Head of caudate nucleus (tissue), 42 donors: ENCODE measurements at places on chromosomes 2 and 18.

- DNase-seq: no peak
Observed at GRCh38 chr2:179470992-179471391, 206.4 kb upstream of the SESTD1 start.

DNA sequence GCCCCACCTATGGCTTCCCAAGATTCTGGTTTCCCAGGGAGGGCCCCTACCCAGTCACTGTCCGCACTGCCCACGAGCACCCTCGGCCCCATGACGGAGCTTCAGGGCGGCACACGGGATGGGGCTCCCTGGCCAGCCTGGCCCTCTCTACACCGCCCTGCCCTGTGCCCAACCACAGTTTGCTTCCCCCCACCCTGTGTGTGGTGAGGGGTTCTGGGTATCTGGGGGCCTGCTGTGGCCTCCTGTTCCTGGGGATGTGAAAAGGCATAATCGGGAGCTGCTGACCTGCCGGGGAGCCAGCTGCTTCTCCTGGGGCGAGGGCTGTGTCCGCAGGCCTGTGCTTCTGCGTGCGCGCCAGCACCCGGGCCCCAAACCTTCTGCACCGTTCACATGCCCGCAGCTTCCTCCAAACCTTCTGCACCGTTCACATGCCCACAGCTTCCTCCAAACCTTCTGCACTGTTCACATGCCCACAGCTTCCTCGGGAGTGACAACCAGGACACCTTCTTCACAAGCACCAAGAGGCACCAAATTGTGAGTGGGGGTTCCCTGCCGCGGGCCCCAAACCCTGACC, 12.4 kb downstream of the ANO7 start:
- DNase-seq: no peak

- no peak for DNase-seq
Observed at GRCh38 chr18:23228102-23229061, 93.1 kb downstream of the CABLES1 start.

GRCh38 chr2:168044176-168044575, 203.2 kb downstream of the STK39 start:
- no peak for DNase-seq

GRCh38 chr18:47389210-47389609, 137.8 kb upstream of the SKOR2 start:
- no peak for DNase-seq

DNA sequence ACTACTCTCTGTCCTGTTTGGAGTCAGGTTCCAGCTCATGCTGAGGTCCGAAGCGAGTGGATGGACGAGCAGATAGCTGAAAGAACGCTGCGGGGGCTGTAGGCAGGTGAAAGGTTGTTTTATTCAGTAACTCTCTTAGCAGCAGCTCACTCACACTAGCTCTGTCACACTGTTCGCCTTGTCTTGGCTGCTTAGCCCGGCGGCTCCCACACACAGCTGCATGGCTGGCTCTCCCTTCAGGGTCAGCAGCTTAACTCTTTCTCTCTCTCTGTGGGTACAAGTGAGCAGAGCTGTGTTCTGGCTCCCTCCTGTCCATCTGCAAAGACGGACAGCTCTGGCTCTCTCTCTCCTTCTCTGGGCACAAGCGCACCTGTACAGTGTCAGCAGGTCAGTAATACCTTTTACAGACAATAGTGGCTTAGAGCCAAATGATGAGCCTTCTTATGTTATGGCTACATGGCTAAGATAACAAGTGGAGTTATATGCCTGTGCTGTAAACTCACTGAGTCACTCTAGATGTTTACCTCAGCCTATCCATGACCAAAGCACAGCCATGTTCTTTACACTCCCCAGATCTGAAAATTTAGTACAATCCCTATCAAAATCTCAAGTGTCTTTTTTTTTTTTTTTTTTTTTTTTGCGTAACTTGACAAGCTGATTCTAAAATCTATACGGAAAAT, 149.3 kb downstream of the GALNT1 start:
- no peak for DNase-seq

DNA sequence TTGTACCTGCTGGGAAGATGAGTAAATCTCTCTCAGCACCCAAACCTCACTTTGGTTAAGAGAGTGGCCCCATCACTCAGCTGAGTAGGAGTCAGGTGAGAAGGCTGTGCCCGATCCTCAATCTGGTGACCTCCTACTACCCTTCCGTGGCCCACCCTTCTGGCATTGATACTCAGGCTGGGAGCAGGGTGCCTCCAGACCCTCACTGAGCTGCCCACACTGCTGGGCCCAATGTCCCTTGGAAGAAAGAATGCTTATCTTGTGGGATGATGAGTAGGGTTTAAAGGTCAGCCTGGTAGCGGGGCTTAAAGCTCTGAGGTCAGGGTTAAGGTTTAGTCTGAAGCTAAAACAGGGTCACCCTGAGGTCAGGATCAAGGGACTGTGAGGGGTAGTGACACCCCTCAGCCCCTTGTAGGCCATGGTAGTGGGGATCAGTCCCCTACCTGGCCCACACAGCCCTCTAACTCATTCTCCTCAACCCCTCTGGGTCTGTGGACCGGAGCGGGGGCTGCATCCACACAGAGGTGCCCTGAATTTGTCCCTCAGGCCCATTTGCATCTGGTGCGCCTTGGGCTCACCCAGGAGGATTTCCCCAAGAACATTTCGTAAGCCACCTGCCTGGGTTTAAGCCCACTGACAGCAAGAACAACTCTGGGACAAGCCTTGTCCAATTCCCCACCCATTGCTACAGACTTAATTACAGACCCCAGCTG, 123.8 kb downstream of the CYP26B1 start:
- DNase-seq: no peak
